ENCODE measurements at places on chromosomes 6 and 20.

DNA sequence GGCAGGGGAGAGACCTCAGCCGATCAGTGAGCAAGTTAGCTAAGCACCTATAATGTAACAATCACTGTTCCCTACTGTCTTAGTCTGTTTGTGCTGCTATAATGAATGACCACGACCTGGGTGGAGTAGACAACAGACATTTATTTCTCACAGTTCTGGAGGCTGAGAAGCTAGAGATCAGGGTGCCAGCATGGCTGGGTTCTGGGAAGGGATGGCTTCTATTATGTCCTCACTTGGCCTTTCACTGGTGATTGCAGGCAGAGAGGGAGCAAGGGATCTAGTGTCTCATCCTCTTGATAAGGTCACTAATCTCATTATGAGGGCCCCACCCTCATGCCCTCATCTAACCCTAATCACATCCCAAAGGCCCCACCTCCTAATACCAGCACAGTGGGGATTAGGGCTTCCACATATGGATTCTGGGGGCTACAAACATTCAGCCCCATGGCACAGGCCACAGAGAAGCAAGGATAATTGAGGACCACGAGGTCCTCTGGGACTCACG lies 162.5 kb downstream of the CD83 start:
- no peak for DNase-seq

DNA sequence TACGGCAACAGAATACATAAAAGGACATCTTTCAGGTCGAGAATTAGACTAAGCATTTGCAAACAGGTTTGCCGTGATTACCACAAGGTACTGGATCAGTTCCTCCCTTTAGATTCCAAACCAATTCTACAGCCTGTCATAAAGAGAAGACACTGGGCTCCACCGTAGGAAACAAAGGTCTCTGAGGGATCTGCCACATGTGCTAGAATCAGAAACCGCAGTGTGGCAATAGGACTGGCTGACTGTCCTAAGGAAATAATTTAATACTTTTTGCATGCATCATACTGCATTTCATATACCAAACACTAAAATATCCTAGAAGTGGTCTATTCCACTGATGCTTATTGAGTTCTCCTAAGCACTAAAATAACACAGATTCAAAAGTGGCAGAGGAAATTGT lies 59.2 kb downstream of the POPDC3 start:
- no peak for DNase-seq

DNA sequence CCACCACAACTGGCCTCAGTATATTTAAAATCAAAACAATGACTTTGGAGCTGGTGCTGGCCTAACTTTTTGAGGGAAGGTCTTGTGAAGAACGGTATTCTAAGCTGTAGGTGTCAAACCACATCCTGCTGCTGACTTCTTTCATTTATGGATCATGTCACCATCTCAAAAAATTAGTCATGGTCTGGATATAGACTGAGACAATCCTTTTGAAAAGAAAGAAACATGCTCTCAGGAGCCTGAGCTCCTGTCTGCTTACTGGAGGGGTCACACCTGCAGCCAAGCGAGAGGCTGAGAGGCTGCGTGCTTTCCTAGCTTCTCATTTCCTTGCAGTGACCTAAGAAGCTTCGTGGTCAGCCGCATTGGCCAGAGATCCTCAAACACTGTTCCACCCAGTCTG lies 55.2 kb downstream of the TIAM2 start:
- DNase-seq = peak; percentile 25

DNA sequence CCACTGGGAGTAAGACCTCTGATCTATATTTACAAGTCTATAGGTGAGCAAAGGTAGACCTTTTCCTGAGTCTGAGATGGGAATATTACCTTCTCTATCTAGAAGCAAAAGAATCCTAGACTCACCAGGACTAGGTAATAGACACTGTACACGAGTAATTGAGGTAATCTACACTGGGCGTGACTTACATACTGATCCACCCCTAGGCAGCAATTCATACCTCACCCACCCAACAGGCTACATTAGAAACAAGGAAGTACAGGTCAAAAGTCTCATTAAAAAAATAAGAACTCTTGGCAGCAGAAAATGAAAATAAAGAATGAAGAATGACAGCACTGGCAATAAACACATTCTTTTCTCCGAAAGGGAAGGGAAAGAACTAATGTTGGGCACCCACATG lies 7.6 kb downstream of the CSNK2A1 start:
- DNase-seq = no peak

- no peak for DNase-seq
Measured at GRCh38 chr6:26350858-26351543, 14.0 kb upstream of the BTN3A2 start.

GRCh38 chr6:7201444-7201731 lies 93.6 kb downstream of the RREB1 start:
- DNase-seq = no peak

GRCh38 chr6:40393641-40394040 lies 193.5 kb downstream of the LRFN2 start:
- no peak for DNase-seq

DNA sequence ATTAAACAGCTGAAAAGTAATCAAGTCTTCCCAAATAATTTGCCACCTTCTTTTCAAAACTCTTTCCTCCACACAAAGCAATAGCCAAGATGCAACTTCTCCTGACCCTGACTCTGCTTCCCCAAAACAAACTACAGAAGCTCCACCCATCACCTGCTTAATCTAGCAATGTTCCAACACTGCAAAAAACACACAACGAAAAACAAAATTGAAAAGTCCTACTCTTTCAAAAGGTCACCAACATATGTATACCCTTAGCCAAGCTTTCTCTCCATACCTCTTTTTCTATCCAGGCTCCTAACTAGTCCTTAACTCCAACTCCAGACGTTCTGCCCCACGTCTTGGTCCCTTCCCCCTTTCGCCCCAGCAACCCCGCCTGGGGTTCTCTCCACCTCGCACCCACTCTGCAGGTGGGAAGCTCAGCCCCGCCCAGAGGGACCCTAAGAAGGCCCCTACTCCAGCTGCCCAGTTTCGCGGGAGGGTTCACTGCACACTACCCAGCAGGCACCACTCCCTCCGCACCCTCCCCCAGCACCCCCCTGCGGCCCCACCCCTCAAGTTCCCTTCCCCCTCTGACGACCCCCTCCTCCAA lies 717 bp downstream of the CSNK2A1 start:
- peak; percentile 2 for DNase-seq

GRCh38 chr20:11869641-11870040 lies 48.1 kb upstream of the BTBD3 start:
- DNase-seq = no peak

DNA sequence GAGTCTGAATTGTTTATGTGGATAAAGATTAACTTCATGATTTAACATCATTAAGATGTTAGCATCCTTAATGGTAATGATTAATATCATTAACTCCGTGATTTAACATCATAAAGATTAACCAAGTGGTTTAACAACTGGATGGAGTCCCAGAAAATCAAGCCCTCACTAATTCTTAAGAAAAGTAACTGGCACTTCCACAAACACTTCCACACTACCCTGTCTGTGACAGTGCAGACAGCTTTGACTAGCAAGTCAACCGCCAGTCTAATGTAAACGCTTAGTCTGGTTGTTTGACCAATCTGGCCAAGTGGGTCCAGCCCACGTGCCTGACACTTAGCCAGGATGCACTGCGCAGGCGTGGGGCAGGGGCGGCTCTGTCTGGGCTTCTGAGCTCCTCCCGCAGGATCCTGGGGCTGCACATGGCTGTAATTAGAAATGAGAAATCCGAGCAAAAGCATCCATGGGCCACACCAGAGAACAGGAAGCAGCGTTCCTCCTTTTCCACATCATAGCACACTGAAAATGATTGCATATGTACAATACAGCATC lies 424.2 kb downstream of the FOXA2 start:
- no peak for DNase-seq

DNA sequence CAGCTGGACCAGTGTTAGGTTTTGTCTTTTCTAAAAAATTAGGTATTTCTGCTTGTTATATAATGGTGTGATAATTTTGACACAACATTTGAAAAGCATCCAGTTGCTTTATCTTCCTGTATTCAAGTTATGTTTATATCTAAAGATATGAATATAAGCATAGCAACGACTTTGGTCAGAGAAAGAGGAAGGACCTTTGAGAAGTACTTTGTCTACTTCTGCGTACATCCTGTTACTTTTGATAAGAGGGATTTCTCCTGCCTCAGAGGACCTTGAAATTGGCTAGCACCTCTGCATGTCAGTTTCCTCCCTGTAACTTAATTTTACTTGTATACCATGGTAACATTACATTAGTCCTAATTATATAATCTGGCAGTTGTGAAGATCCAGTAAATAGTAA lies 24.8 kb downstream of the PHF20 start:
- no peak for DNase-seq

- no peak for DNase-seq
Measured at GRCh38 chr6:39157511-39157910, 42.5 kb upstream of the SAYSD1 start.

- no peak for DNase-seq
Measured at GRCh38 chr6:113512576-113512975, 344.6 kb upstream of the MARCKS start.

DNA sequence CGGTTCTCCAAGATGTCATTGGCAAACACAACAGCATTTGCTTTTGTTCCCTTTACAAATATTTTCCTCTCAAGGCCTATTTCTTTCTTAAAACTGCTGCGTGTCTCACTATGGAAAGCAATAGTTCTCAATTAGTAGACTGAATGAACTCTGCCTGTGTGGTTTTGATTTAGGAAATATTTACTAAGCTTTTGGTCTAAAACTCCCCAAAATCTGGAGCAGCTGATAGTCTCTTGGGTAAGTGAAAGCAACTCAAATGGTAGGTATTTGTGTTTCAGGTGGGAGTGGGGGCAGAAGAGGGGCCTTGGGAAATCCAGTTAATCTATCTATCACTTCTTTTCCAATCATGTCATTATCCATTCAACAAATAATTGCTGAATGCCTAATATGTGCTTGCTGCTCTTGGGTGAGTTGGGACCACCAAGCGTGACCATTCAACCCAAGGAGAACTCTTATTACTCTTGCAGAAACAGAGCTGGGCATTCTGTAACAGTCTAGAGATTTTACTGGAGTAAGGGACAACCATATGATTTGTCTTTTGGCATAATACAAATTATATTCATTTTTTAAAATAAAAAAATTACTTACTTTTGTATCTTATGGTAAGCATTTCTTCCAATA lies 33.2 kb upstream of the ADTRP start:
- DNase-seq = no peak

- no peak for DNase-seq
Measured at GRCh38 chr6:35592178-35592577, 79.5 kb upstream of the TULP1 start.
